ENCODE measurements at places on chromosomes 4 and X.

DNA sequence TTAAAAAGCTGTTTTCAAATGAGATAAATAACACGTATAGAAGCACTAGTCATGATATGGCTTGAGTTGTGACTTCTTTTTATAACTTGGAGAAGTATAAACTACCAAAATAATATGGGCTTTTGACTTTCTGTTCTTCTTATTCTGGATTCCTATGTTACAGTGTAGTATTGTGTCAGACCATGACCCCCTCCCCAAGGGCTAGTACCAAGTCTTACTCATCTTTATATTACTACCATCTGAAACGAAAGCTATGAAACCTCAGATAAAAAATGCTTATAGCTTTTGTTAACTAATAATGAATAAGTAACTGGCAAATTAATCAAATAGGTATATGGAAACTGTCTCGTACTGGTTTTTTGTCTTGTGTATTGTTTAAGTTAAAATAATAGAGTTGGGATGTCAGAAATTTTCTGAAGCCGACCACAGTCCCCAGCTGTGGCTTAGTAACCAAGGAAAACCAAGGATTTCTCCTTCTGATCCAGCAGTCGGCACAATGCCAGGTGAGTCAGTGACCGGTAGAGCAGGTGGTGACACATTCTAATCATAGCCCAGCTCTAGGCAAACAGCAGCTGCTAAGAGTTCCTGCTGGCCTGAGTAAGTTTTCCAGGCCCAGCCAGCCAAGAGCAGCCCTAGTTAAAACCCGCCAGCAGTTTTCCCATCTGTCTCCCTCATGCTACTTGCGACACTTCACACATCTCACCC, 163.3 kb upstream of the PRDX4 start:
- DNase-seq: no peak

- DNase-seq: no peak
Observed at GRCh38 chr4:67684839-67685531, 16.0 kb downstream of the UBA6 start.

- DNase-seq: no peak
Observed at GRCh38 chr4:40180356-40180755, 16.5 kb upstream of the RHOH start.

- DNase-seq: no peak
Observed at GRCh38 chr4:148214529-148215166, 227.6 kb downstream of the NR3C2 start.

- no peak for DNase-seq
Observed at GRCh38 chr4:80199004-80199560, 1.8 kb downstream of the PRDM8 start.

DNA sequence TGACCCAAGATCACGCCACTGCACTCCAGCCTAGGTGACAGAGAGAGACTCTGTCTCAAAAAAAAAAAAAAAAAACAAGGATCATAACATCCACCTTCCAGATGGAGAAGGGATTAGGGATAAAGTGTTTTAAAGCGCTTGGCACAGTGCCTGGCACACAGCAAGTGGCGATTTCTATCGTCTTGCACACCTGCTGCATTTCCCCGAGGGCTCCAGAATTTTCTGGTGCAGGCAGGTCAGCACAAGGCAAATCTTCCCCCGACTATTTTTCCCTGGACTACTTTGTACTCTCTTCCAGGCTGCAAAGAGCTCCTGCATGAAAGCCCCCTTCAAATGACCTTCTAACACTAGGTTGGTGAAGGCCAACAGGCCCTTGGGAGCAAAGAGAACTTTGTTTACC, 57.3 kb downstream of the APBB2 start:
- no peak for DNase-seq

DNA sequence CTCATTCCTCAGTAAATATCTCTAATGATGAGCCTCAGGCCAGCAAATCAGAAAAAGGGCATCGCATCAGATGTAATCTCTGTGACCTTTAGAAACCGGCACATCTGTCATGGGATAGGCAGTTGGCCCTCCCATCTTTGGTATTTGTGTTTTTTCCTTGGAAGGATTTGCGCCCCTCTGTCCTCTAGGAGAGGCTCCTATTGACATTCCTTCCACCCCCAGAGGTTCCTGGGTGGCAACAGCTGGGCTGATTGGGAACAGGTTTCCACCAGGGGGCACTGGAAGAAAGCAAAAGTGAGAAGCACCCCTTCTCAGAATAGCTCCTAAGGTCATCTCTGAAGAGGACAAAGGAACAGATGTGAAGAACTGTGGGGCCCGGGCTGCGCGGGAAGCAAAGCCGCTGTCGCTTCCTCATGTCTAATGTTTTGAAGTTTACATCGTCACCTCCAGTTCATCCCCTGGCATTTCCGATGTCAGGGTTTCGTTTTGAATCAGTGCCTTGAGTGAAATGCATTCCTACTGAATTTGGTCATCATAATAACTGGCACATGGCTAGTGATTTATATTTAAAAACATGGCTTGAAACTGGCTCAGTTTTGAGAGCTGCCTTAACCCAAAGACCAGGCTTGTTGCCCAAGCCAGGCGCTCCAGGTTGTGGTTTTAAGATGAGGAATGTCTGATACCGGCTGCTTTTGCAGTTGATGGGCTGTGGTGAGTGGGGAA, 6.2 kb downstream of the TXK start:
- peak; percentile 82 for DNase-seq

GRCh38 chr4:17055788-17056187, 157.3 kb upstream of the LDB2 start:
- DNase-seq: no peak

GRCh38 chr4:189659287-189659686, 281.4 kb upstream of the FRG1 start:
- peak; percentile 3 for DNase-seq

DNA sequence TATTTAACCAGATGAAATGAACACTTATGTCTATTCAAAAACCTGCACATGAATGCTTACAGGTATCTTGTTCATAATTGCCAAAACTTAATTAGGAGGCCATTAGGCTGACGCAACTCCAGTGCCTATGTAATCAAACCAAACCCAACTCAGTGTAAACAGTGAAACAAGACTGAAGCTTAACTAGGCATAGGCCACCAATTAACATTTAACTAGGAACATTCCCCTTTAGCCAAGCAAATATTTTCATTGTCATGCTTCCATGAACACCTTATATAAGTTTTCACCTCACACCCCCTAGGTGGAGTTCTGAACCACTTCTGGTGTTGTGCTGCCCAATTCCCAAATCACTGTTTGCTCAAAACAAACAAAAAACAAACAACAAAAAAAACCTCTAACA, 686.0 kb downstream of the STPG2 start:
- DNase-seq: no peak

DNA sequence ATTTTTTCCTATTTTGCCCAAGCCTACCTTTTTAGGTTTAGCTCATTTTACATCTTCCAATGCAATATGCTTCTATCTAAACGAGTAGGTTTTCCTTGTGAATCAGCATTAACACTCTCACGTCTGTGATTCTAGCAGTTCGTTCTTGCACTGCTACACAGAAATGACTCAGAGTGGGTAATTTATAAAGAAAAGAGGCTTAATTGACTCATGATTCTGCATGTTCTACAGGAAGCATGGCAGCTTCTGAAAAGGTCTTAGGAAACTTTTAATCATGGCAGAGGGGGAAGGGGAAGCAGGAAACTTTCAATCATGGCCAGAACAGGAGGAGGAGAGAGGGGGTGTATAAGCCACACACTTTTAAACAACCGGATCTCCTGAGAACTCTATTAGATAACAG, 44.9 kb downstream of the SPANXN1 start:
- DNase-seq: no peak

DNA sequence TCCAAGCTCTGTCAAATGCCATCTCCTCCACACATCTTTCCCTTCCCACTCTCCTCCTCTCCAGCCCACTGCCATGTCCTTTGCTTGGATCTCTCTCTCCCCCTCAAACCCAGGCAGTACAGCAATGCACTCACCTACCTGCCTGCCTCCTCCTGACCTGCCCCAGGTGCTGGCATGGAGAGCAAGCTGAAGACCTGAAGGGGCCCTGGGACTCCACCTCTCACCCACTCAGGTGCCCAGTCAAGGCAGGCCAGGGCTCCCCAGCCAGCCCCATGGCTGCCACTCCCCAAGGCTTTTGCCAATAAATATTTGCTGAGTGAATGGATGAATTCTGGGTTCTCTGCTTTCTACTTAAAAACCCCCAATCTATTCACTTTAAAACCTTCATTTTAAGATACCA, 12.6 kb upstream of the PHKA2 start:
- DNase-seq: no peak

DNA sequence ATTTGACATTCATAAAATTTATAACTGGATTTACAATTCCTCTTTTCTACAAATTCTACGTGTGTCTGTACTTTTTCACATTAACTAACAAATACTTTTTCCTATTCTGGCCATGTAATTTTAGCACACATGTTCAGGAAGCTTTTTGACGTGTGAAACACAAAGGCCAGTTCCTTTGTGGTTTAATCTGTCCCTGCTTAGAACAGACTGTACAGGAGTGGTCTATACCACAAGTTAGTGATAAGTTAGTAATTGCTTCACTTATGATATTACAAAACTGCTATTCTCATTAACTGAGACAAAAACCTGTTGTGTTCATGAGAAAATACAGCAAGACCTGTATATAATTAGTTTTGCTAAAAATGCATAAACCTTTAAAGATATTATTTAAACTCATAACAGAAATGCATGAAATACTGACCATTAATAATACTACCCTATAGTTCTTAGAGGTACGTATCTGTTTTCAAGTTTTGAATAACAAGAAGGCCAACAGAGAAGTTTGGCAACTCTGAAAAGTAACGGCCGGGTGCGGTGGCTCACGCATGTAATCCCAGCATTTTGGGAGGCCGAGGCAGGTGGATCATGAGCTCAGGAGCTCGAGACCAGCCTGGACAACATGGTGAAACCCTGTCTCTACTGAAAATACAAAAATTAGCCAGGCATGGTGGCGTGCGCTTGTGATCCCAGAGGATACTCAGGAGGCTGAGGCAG, 13.7 kb upstream of the AREG start:
- no peak for DNase-seq
